ENCODE measurements at places on chromosomes 12 and 14. TPM values are rescaled to one million over a fixed set of nuclear protein-coding genes. Genes with fewer than 3 reads are reported as not detected.

DNA sequence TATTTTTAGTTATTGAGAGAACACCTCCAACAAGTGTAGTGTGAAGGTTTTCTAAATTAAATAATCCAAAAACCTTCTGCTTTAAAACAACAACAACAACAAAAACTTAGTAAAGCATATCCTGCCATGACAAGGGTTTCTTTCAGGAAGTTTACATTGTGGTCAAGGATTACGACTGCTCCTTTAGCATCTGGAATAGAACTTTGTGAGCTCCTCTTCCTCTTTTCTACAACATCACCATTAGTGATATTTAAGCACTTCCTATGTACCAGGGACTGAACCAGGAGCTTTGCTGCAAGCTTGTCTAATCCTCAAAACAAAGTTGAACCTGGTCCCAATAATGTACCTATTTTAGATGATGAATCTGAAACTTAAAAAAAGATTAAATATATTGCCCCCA lies 315.4 kb upstream of the KITLG start:
- no peaks in the 10 kb centered on the region for H3K4me1 ChIP-seq
- H3K27me3 ChIP-seq = no peaks in the 10 kb centered on the region
- DNase-seq = no peak
- H3K4me3 ChIP-seq = no peak overlapping the region
- H3K36me3 ChIP-seq = no peaks in the 10 kb centered on the region
- no peak overlapping the region for H3K27ac ChIP-seq

DNA sequence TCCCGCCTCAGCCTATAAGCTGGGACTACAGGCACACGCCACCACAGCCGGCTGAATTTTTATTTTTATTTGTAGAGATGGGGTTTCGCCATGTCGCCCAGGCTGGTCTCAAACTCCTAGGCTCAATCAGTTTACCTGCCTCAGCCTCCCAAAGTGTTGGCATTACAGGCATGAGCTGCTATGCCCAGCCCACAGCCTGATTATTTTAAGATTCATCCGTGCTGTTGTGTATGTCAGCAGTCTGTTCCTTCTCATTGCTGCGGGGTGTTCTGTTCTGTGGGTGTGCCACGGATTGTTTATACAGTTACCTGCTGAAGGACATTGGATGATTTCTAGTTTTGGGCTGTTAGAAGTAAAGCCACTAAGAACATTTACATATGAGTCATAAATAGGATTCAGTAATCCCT lies 9.6 kb upstream of the EP400 start:
- peaks cover 27% of the 10 kb centered on the region for H3K36me3 ChIP-seq
- no peaks in the 10 kb centered on the region for H3K4me1 ChIP-seq
- no peaks in the 10 kb centered on the region for H3K27me3 ChIP-seq
- peak; percentile 10 for DNase-seq

GRCh38 chr12:84165998-84166571 lies 746.5 kb downstream of the SLC6A15 start:
- no peaks in the 10 kb centered on the region for H3K36me3 ChIP-seq
- DNase-seq = no peak
- no peaks in the 10 kb centered on the region for H3K27me3 ChIP-seq
- H3K27ac ChIP-seq = no peak overlapping the region
- no peak overlapping the region for H3K4me3 ChIP-seq

DNA sequence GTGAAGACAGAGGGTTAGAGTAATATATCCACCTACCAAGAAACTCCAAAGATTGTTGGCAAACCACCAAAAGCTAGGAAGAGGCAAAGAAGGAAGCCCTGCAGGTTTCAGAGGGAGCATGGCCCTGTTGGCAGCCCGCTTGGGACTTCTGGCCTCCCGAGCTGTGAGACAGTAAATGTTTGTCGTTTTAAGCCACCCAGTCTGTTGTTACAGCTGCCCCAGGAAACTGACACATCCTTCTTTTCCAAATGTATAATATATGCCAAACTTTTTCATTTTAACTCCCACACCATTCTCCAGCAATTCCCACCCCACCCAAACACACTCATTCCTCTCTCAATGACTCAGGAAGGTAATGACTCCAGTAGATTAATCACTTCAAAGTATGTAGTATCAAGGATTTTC lies 74.0 kb downstream of the RPS29 start:
- H3K27ac ChIP-seq = no peak overlapping the region
- no peak for DNase-seq
- H3K4me3 ChIP-seq = no peak overlapping the region
- H3K4me1 ChIP-seq = no peaks in the 10 kb centered on the region

GRCh38 chr12:68324531-68324930 lies 7.6 kb downstream of the MDM1 start:
- DNase-seq = no peak
- no peaks in the 10 kb centered on the region for H3K27me3 ChIP-seq
- H3K27ac ChIP-seq = no peak overlapping the region
- peaks cover 36% of the 10 kb centered on the region for H3K36me3 ChIP-seq
- H3K4me1 ChIP-seq = no peaks in the 10 kb centered on the region

GRCh38 chr12:128338386-128339125 lies 71.6 kb downstream of the TMEM132C start:
- H3K27me3 ChIP-seq = peaks cover 4% of the 10 kb centered on the region
- H3K4me1 ChIP-seq = no peaks in the 10 kb centered on the region
- DNase-seq = no peak
- no peak overlapping the region for H3K27ac ChIP-seq

- no peak overlapping the region for H3K27ac ChIP-seq
- H3K4me3 ChIP-seq = no peak overlapping the region
- H3K36me3 ChIP-seq = no peaks in the 10 kb centered on the region
- H3K4me1 ChIP-seq = peaks cover 13% of the 10 kb centered on the region
Observed at GRCh38 chr14:64544607-64545312, 4.2 kb downstream of the HSPA2 start.

- no peak overlapping the region for H3K4me3 ChIP-seq
- H3K27me3 ChIP-seq = no peaks in the 10 kb centered on the region
- peak overlapping the region; percentile 56 for H3K27ac ChIP-seq
- peaks cover 14% of the 10 kb centered on the region for H3K36me3 ChIP-seq
- peaks cover 98% of the 10 kb centered on the region for H3K4me1 ChIP-seq
Observed at GRCh38 chr14:69662636-69663299, 51.4 kb downstream of the SUSD6 start.

- H3K4me3 ChIP-seq = no peak overlapping the region
- no peaks in the 10 kb centered on the region for H3K4me1 ChIP-seq
- no peaks in the 10 kb centered on the region for H3K36me3 ChIP-seq
- H3K27ac ChIP-seq = no peak overlapping the region
Observed at GRCh38 chr12:67837876-67838275, 151.4 kb upstream of the IFNG-AS1 start.

- H3K27me3 ChIP-seq = peaks cover 44% of the 10 kb centered on the region
- no peak overlapping the region for H3K4me3 ChIP-seq
- H3K36me3 ChIP-seq = no peaks in the 10 kb centered on the region
- peaks cover 8% of the 10 kb centered on the region for H3K4me1 ChIP-seq
Observed at GRCh38 chr12:52692254-52692653, 11.1 kb downstream of the KRT77 start.

- no peak overlapping the region for H3K4me3 ChIP-seq
- no peak for DNase-seq
- no peaks in the 10 kb centered on the region for H3K36me3 ChIP-seq
- H3K4me1 ChIP-seq = no peaks in the 10 kb centered on the region
- no peak overlapping the region for H3K27ac ChIP-seq
- H3K27me3 ChIP-seq = no peaks in the 10 kb centered on the region
Observed at GRCh38 chr14:100117633-100118395, 41.6 kb downstream of the DEGS2 start.

DNA sequence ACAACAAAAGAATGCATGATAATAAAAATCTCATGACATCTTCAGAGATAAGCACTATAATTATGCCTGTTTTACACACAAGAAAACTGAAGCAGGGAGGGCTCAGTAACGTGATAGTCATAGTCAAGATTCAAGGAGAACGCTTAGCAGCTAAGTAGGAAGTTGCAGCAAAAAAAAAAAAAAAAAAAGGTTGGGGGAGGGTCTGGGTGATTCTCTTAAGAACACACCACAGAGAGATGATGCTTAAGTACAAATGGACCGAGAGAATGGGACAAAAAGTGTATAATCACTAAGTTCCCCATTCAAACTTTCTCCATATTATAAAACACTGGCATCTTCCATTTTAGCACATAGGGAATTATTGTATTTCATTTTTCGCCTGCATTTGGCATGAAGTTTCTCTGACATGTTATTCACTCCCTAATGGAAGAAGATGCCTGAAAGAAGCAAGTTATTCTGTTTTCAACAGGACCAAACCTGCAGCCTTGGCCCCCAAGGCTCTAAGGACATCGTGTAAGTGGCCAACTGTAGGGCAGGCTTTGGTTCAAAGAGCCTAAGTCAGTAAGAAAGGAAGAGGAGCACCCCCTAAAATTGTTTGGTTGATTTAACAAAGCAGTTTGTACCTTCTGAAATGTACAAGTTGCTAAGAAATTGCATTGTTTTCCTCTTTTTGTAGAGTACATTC lies 142.9 kb upstream of the TMPO start:
- H3K4me1 ChIP-seq = no peaks in the 10 kb centered on the region
- no peak for DNase-seq
- H3K36me3 ChIP-seq = no peaks in the 10 kb centered on the region

DNA sequence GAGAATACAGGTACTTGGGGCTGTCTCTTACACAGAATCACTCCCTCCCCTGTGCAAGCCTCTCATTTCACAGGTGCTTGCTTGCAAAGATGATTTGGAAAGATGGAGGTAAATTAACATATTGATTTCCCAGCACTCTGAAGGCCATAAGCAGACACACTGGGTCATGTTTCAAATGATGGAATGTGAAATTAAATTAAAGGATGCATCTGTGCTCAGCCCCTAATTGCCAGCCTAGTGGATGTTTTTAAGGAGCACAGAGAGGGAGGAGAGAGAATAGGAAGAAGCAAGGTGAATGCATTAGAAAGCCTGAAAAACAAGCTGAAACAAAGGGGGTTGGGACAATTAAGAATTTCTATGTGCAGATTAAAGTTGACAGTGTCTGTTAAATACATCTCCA lies 96.1 kb upstream of the GRIP1 start:
- H3K4me1 ChIP-seq = no peaks in the 10 kb centered on the region
- H3K4me3 ChIP-seq = no peak overlapping the region
- no peak for DNase-seq
- no peaks in the 10 kb centered on the region for H3K36me3 ChIP-seq

- H3K4me3 ChIP-seq = no peak overlapping the region
- no peaks in the 10 kb centered on the region for H3K27me3 ChIP-seq
- peaks cover 25% of the 10 kb centered on the region for H3K36me3 ChIP-seq
Observed at GRCh38 chr14:75673345-75674035, 12.4 kb downstream of the TTLL5 start.

Gene KLRC1
- total RNA-seq = 2.5 TPM

Gene FGF6
- total RNA-seq = not detected

Gene BCAT1
- 82.5 TPM for total RNA-seq

Gene ARHGEF25
- 16.3 TPM for total RNA-seq

Gene TPPP2
- total RNA-seq = not detected

Gene PCED1B
- 7.6 TPM for total RNA-seq

Gene IL26
- total RNA-seq = not detected

Gene KLRD1
- total RNA-seq = 13.3 TPM

Gene INHBC
- not detected for total RNA-seq

Gene SLC17A8
- 0.14 TPM for total RNA-seq

Gene CAPZA3
- not detected for total RNA-seq

Data from upper lobe of right lung (tissue), 1 donor.